ENCODE measurements at places on chromosomes 4 and X.

- DNase-seq, result no peak
Measured at GRCh38 chr4:153822316-153822715, 33.4 kb upstream of the SFRP2 start.

DNA sequence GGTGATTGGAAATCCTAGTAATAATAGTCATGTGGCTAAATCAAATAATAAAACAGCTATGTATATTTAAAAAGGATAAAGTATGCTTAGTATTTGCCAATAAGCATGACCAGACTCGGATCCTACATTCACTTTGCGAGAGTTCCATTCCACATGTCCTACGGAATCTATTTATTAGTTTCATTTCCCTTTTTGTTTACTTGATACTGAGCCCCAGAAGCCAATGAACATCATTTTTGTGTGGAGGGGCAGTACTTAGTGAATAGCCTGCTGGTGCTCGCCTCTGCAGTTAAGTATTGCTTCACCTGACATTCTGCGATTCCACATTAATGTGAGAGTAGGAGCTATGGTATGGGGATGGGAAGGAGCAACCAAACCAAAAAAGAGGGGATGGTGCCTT is 58.5 kb upstream of the NAP1L5 start:
- DNase-seq, result no peak

DNA sequence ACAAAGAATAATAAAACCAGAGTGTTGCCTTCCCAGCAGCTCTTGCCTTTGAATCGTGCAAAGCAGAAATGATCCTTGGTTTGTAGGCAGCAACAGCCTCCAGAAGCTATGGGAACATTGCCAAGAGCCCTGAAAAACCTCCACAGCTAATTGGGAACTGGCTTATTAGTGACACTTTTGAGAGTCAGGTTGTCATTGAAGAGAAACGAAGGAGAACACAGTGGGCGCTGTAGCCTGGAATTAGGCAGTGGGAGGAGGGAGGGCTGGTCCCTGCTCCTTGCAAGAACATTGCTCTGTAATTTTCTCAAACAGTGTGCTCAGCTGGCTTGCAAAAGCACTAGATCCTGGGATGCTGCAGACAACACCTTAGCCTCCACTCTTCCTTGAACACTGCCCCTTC is 331.5 kb upstream of the EMCN start:
- no peak for DNase-seq

- no peak for DNase-seq
Measured at GRCh38 chr4:80257851-80258250, 8.6 kb upstream of the FGF5 start.

DNA sequence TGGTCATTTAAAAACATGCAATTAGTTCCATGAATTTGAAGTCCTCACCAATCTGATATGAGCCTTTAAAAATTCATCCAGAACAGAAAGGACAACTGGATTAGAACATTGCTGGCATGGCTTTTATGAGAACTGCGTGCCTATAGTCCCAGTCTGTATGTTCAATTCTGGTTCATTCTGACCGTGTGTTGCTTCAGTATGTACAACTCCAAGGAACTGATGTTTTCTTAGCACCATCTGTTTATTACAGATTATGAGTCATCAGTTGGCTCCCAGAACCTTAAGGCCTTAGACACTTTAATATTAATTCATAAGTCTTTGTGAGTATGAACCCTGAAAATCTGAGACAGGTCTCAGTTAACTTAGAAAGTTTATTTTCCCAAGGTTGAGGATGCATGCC is 115.0 kb downstream of the CEP44 start:
- no peak for DNase-seq

GRCh38 chr4:87025614-87026041 is 90.8 kb downstream of the AFF1 start:
- DNase-seq, result no peak

GRCh38 chr4:28557755-28558154 is 1697.1 kb downstream of the STIM2 start:
- DNase-seq, result no peak

DNA sequence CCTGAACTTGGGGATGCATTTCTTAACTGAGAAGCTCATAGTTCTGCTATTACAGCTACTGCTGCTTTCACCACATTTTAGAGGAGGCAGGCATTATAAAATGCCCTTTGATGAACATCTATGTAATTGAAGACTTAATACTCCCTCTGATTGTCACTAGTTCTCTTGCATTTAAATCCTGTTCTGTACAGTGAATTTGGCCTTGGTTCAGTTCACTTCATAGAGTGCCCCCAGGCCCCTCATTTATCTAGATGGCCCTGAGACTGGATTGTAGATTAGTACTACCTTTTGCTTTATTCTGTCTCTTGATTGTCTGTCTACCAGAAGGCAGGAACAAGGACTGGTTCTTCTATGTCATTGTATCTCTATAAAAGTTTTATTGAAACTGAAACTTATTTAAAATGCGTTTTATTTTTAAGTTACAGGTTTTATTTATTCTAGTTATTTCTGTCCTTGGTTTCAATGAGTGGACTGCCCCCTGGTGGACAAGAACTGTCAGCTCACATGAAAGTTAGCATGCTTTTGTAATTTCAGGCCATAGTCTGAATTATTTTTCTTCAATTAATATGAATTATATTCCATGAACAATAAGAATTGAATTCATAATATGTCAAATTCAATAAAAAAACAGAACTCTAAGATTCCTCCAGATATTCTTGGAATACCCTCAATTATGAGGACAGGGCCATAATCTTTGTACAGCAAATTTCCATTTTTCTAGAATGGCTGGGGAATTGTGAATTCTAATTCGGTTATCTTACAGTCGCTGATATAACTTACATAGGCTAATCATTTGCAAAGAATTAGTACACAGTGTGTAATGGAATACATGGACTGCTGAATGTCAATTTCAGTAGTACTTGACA is 47.2 kb upstream of the TMEM33 start:
- DNase-seq, result no peak

GRCh38 chr4:53712408-53713020 is 121.2 kb upstream of the LNX1 start:
- no peak for DNase-seq

GRCh38 chrX:15881381-15881897 is 26.8 kb upstream of the AP1S2 start:
- DNase-seq, result no peak

DNA sequence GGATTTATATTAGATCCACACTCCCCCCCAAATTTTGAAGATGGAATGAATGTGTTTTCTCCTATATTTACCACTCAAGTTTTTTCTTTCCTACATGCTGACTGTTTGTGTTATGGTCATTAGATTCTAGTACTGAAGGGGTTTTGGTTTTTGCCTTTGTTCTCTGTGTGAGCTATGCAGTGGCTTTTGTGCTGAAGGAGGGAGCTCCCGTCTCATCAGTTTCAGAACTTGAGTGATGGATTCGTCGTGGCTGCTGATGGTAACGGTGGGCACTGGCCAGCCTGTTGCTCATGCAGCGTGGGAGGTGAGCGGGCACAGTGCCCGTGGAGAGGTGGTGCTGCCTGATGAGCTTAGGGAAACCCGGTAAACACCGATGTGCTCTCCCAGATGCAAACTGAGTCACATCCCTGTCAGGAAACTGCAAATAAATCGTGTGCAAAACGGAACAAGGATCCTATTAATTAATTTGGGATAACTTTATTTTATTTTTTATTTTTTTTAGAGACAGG is 101.5 kb downstream of the SORBS2 start:
- no peak for DNase-seq

DNA sequence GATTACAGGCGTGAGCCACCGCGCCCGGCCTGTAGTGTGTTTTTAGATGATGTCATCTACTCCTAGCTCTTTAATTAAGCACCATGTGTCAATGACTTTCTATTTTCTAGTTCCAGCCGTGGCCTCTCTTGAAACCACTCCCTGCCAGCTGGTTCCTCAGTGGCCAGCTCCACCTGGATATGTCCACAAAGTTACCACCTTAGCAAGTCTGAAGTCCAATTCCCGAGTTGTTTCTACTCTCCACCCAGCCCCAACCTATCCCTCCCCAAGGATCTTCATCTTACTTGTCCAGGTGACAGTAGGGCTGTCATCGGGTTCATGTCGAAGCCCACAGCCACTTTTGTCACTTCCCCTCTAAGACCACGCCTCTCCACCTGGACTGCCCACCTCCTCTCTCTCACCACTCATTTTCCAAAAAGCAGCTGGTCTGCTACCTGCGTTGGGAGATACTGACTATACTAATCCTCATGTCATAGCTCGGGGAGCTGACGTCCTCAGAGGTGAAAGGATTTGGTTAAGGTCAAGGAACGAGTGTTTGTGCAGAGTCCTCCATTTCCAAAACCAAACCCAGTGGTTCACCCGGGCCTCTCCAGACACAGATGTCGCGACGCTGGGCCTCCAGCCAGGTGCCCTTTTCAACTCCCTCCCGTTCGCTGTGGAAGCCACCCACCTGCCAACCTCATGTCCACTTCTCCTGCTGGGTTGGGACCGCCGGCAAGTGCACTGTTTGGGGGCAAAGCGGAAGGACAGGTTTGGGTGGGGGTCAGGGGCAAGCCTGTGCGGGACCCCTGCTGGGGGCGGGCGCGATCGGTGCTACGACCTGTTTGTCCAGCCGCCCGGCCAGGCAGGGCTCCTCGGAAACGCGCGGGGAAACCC is 704 bp downstream of the FAM3A start:
- no peak for DNase-seq

DNA sequence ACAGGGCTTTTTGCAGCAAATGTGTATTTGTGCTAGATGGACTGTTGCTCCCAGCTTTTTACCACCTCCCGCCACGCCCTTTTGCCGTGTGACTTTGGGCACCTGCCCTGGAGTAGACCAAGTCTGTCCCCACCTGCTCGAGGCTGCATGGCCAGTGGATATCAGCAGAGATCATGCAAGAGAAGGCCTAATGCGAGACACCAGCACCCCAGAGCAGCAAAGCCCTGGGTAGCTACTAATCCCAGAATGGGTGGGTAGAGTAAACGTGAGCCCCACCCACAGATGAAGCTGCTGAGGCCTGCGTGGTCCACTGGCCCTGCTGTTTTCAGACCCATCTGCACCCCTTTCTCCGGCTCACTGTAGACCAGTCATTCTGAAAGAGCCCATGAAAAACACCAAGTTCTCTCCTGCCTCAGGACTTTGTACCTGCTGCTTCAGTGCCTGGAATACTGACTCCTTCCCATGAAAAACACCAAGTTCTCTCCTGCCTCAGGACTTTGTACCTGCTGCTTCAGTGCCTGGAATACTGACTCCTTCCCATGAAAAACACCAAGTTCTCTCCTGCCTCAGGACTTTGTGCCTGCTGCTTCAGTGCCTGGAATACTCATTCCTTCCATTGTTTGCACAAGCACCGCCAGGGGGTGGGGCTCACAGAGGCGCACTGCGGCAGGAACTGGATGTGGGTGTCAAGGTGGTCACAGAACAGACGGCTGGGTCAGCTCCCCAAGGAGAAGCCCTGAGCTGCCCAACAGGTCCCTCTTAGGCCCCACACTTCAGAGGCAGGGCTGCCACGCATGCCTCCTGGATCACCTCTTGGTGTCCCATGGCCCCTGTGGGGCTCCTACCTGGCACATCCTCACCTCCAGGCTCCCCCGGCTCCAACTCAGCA is 5.1 kb upstream of the TNIP2 start:
- peak; percentile 45 for DNase-seq

- no peak for DNase-seq
Measured at GRCh38 chrX:2398064-2398656, 102.6 kb downstream of the DHRSX start.

GRCh38 chrX:148572337-148572736 is 71.9 kb downstream of the AFF2 start:
- DNase-seq, result no peak

GRCh38 chr4:150078579-150079080 is 385 bp downstream of the DCLK2 start:
- peak; percentile 34 for DNase-seq

- DNase-seq, result no peak
Measured at GRCh38 chr4:22522206-22522605, 6.3 kb upstream of the ADGRA3 start.

DNA sequence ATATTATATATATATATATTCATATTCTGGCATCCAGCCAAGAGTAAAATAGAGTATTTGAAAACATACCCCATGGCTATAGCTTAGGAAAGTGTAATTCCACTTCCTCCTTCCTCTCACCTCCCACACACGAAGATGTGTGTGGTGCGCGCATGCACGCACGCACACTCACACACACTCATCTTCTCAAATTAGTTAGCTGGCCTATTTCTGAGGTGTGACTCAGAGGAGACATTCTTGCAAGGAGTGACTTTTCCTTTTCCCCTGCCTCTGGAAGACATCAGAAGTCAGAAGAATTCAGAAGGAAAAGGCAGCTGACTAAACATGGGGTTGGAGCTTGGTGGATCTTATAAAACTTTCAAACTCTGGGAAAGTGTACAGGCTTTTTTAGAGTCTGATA is 8.8 kb downstream of the ENPEP start:
- DNase-seq, result no peak

DNA sequence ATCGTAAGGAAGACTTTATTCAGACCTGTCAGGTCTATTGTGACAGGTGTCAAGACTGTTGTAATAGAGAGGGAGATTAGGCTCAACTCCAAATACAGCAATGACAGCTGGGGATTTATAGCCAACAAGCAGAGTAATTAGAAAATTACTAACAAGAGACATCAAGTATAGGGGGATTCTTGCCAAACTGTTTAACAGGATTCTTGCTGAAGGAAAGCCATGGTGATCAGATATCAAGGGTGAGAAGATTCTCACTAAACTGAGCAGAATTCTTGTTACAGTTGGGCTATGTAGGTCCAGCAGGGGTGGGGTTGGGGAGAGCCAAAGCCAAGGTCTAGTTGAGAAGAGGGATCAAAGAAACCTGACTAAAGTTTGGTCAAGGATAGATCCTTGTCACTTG is 461.0 kb upstream of the GALNT7 start:
- DNase-seq, result no peak

- DNase-seq, result no peak
Measured at GRCh38 chrX:13293700-13294099, 26.2 kb downstream of the ATXN3L start.

- no peak for DNase-seq
Measured at GRCh38 chrX:119226446-119226845, 9.6 kb upstream of the PGRMC1 start.

GRCh38 chr4:59091146-59092142 is 1981.3 kb upstream of the IGFBP7 start:
- no peak for DNase-seq
